Fibroblast of skin of left biceps (primary cell): ENCODE measurements at places on chromosomes 5 and 9.

GRCh38 chr5:16889203-16889971 is 46.7 kb downstream of the MYO10 start:
- no peak for DNase-seq

DNA sequence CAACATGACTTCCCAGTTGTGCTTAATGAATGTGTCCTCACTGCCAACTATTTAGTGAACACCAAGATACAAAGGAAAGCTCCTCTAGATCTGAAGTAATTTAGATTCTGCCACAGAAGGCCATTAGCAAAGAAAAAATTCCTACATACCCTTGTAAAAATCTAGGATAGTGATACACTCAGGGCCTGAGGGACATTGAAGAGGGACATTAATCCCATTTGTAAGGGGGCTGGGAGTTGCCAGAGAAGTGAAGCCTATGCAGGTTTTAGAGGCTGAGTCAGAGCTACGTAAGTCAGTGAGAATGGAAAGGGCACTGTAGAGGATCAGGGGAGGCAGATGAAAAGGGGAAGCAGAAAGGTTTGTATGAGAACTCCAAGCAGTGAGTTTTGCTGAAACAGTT is 286.9 kb upstream of the TARS1 start:
- no peak for DNase-seq

GRCh38 chr5:157204765-157205164 is 24.1 kb downstream of the ITK start:
- DNase-seq = no peak

DNA sequence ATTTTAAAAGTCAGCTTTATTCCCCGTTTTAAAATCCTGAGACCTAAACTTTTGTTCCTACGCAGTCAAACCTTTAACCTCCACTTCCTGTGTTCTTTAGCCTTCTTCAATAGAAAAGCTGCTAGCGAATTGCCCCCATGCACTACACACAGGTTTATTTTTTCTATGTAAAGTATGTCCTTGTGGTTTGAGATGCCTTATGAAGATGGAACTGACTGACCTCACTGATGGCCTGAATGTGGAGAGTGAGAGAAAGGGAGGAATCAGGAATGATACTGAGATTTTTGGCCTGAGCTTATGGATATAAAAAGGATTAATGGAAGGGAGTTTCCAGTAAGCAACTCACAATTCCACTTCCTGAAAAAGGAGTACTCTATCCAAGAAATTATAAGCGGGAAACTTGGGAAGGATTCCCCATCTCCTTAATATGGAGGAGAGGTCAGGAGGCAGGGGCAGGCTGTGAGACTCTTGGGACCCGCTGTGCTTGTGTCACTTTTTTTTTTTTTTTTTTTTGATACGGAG is 89.5 kb downstream of the UGCG start:
- no peak for DNase-seq

- no peak for DNase-seq
Measured at GRCh38 chr9:83477571-83477970, 60.6 kb downstream of the FRMD3 start.

DNA sequence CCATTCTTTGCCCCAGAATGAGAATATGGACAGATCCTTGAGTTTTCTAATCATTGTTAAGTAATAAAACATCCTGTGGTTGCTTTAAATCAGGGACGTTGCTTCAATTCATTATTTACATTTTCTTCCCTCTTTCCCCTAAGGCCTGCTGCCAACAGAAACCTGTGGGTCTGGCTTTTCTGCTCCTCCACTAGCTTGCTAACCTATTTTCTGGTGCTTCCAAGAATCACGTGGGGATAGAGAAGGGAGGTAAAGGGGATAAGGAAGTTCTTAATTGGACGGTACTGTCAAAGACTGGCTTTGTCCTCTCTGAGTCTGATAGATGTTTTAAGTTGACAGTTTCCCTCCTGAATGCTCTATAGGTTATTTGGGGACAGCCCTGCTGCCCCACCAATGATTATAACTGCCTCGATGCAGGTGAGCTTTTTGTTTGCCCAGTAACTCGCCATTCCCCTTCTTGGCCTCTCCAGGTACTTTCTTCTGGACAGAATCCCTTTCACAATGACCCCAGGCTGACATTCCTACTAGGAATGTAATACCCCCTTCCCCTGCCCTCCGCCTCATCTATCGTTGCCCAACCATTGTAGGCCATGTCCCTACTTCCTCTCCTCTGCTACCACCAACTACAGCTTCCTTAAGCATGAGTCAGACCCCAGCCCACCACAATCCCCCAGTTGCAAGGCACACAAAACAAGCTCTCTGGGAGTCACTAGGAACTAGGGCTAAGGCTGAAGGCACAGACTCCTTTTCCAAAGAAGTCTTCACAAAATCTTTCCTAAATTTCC is 19.9 kb upstream of the CPEB4 start:
- no peak for DNase-seq

DNA sequence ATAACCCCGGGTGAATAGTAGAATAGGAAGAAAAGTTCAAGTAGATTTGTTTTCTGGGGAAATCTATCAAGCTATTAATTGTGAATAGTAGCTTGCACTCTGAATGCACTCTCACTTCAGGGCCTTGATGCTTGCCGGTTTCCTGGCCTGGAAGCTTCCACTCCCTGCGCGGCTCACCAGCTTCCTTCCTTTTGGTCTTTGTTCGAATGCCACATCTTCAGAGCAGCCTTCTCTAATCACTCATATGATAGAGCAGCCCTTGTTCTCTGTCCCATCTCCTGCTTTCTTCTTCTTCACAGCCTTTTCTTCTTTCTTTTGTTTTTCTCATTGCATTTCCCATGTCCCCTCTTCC is 146.7 kb downstream of the MAST4 start:
- no peak for DNase-seq

- no peak for DNase-seq
Measured at GRCh38 chr5:77251921-77252320, 41.4 kb downstream of the PDE8B start.

DNA sequence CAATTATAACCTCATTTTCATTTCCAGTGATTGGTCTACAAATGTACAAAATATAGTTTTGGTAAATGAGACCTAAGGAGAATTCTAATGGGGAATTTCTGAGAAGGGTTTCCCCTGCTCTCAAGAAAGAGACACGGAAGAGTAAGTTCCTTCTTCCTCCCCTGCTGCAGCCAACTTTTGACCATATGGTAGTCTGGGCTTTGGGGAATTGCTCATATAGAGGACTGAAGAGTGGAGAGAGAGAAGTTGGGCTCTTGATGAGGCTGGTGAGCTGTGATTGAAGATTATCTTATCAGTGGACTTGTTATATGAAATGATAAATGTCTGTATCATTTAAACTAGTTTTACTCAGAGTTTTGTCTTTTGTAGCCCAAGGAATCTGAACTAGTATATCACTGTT is 4.3 kb upstream of the LNPEP start:
- no peak for DNase-seq

DNA sequence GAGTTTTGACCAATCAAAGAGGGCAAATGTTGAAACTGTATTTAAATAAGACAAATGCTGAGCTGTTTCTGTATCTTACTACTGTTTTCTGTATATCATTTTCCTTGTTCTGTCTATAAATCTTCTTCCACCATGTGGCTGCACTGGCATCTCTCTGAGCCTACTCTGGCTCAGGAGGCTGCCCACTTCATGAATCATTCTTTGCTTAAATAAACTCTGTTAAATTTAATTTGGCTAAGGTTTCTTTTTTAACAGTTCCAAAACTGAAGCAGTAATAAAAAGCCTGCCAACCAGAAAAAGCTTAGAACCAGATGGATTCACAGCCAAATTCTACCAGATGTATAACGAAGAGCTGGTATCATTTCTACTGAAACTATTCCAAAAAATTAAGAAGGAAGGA is 40.2 kb upstream of the TAS2R1 start:
- DNase-seq = no peak

- DNase-seq = peak; percentile 68
Measured at GRCh38 chr5:172283862-172284610, 472 bp upstream of the UBTD2 start.

- no peak for DNase-seq
Measured at GRCh38 chr5:165134155-165134554, 1628.7 kb downstream of the MAT2B start.

- no peak for DNase-seq
Measured at GRCh38 chr9:124279531-124280175, 21.9 kb downstream of the NEK6 start.

DNA sequence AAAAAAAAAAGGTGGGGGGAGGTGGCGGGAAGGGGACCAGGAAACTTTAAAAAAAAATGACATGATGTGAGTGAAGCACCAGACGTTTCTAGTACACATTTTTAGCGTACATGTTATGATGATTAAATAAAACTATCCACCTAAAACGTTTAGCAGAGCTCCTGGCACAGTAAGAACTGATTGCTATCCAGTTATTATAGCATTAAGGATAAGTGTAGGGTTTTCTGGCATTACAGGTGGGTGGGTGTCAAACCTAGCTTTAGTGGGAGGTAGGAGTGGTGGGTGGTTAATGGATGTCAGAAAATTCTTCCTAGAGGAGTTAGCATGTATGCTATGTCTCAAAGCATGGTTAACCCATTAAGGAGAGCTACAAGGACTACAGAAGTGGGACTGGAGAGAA is 2329.5 kb downstream of the MAT2B start:
- DNase-seq = no peak

- no peak for DNase-seq
Measured at GRCh38 chr9:138025908-138026307, 148.3 kb downstream of the CACNA1B start.

GRCh38 chr5:75723378-75723777 is 6.1 kb upstream of the POC5 start:
- no peak for DNase-seq

- no peak for DNase-seq
Measured at GRCh38 chr5:53481159-53481886, 894 bp downstream of the FST start.

DNA sequence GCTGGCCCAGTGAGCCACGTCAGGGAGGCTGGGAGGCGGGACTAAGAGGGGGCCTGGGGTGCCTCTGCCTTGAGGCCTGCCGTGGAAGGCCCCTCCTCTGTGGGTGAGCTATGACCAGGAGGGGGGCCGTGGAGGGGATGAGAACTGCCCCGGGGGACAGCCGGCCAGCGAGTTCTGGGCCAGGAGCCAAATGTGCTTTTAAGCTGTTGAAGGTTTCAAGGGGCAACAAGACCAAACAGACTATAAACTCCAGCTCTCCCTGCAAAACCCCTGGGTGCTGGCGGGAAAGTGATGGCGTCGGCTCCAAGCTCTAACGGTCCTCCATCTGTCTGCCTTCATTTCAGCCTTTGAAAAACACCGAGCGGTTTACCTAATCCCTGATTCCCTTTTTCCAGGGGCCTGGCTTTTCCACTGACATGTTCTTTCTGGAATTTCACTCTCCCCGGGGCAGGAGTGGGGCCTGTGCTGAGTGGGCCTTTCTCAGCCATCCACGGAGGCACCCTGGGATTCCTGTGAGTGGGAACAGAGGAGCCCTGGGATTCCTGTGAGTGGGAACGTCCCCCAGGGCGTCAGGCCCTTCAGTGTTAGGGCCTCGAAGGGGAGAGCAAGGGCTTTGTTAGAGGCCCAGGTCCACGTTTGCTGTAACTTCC is 65.6 kb downstream of the COL5A1 start:
- DNase-seq = peak; percentile 37

GRCh38 chr5:113039229-113039933 is 62.8 kb downstream of the DCP2 start:
- DNase-seq = no peak

GRCh38 chr9:38371495-38371894 is 21.0 kb upstream of the ALDH1B1 start:
- no peak for DNase-seq

DNA sequence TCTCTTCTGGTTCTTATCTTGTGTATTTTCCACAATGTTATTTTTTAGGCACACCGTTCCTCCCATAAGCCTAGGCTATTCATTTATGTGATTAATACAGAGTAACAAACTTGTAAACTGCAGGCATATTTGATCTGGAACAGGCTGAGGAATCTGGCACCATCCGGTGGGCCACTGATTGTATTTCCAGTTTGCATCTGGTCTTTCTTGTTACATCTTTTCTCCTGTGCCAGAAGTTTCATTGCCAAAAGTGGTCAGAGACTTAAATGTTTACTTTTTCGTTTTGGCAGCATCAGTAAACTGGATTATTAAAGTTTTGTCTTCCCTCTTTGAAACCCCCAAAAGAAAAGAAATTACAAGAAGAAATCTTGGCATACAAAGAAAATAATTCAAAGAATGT is 17.9 kb upstream of the ZCCHC7 start:
- DNase-seq = no peak

GRCh38 chr5:112097768-112098167 is 321.3 kb downstream of the EPB41L4A start:
- no peak for DNase-seq

- DNase-seq = no peak
Measured at GRCh38 chr9:76417394-76417793, 23.2 kb upstream of the RFK start.

GRCh38 chr9:91820949-91821880 is 128.8 kb downstream of the ROR2 start:
- DNase-seq = no peak

GRCh38 chr5:97131139-97131710 is 11.2 kb downstream of the LIX1 start:
- no peak for DNase-seq

DNA sequence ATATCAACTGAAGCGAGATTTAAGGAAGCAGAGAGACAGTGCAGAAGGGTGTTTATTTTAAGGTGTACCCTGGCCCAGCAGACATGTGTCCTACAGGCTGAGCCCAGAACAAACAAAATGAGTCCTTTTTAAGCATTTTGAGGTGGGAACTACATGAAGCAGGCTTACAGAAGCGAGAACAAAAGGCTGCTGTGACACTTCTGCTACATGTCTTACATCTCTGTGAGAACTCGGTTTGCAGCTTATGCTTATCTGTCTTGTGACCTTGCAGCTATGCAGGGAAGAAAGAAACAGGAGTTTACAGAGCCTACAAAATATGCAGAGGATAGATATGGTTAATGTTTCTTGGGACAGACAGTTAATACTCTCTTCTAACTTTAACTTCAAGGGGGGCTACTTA is 295.9 kb downstream of the CEMIP2 start:
- DNase-seq = no peak

DNA sequence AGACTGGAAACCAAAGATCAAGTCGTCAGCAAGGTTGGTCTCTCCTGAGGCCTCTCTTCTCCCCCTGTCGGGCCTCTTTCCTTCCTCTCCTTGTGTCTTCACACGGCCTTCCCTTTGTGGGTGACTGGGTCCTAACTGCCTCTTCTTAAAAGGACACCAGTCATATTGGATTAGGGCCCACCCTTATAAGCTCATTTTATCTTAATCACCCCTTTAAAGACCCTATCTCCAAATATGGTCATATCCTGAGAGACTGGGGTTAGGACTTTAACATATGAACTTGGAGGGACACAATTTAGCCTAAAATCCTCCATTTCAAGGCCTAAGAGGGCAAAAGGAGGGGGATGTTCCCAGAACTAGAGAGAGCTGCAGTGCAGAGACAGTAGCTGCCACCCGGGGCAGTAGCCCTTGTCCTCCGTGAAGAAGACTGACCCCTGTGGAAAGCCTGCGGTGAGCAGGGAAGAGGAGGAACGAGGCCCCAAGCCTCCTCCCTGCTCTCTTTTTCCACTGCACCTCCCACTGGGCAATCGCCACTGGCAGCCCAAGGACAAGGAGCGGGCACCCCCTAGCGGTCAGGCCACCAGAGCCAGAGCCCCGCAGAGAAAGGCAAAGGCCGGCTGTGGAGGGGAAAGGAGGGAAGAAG is 34.9 kb downstream of the CFAP90 start:
- DNase-seq = no peak
